ENCODE measurements at places on chromosomes 2 and 18.

DNA sequence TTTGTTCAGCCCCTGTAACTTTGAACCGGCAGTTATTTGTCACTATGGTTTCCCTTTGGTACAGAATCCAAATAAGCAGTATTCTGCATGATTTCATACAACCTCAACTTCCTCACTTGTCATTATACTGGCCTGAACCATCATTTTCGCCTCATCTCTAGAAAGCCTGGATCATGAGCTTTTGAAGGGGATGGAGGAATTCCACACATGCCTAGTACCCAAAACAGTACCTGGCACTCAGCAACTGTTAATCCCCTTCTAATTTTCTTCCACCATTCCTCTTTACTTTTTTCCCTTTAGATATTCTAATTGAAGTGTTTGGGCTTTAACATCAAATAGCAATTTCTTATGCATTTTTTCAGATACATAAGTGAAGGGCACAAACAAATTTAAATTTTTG is 1574.4 kb upstream of the NXPH2 start:
- DNase-seq: no peak

DNA sequence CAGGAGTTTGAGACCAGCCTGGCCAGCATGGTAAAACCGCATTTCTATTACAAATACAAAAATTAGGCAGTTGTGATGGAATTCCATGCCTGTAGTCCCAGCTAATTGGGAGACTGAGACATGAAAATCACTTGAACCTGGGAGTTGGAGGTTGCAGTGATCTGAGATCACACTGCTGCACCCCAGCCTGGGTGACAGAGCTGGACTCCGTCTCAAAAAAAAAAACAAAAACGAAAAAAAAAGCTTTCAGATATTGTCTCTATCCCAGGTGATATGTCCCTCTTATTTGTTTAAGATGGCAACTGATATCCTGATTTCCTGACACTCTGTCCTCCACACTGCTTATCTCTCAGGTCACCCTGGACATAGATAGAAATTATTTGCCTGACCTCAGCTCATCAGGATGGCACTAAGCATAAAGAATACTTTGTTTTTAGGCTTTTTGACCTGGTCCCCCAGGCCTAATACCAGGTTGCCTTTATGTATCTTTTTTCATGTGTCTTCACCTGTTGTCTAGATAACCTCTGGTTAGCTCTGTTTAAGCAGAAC is 295.2 kb upstream of the KCNJ3 start:
- DNase-seq: no peak

GRCh38 chr2:202238234-202239197 is at the start of gene SUMO1:
Gene SUMO1, minus strand, starts transcription at chr2:202238597. Its CDS starts 146 bp downstream, at chr2:202238451.
- DNase-seq: peak; percentile 91

- peak; percentile 25 for DNase-seq
Observed at GRCh38 chr2:180647221-180647620, 333.2 kb upstream of the UBE2E3 start.

- DNase-seq: no peak
Observed at GRCh38 chr2:205045706-205046105, 500.4 kb downstream of the PARD3B start.

DNA sequence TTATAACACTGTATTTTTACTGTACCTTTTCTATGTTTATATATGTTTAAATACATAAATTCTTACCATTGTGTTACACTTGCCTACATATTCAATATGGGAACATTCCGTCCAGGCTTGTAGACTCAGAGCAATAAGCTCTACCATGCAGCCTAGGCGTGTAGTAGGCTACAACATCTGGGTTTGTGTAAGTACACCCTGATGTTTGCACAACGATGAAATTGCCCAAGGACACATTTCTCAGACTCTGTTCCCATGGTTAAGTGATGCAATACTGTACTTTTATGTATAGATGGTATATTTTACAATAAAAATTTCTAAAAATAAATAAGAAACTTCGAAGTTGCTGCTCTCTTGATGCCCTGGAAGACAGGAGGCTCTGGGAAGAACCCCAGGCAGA is 38.4 kb downstream of the YPEL5 start:
- DNase-seq: no peak

GRCh38 chr2:58574873-58575272 is 333.7 kb upstream of the FANCL start:
- peak; percentile 17 for DNase-seq

DNA sequence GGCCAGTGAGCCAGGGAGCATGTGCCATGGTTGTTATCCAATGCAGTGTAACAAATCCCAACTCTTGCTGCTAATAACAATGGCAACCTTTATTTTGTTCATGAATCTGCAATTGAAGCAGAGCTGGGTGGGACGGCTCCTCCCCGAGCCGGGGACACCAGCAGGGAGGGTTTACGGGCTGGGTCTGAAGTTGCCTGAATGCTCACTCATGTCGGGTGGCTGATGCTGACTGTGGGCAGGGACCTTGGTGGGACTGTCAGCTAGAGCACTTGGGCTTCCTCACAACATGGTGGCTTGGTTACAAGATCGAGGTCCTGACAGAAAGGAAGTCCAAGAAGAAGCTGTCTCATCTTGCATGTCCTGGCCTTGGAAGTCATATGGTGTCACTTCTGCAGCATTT is 264.5 kb downstream of the NDUFA10 start:
- DNase-seq: no peak

DNA sequence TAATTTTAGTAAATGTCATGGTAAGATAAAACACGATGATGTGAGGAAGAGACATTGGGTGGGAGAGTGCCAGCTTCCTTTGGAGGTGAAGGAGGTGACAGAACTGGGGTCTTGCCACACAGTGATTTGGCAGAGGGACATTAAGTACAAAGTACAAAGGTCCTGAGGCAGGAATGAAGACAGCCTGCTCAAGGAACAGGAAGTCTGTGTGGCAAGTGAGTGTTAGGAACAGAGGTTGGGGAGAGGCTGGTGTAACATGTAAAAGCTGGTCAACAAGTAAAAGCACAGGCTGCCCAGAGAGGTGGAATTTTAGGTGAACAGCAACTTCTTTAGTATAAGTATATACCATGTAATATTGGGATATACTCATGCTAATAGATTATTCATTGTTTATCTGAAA is 73.1 kb downstream of the INPP5D start:
- no peak for DNase-seq

DNA sequence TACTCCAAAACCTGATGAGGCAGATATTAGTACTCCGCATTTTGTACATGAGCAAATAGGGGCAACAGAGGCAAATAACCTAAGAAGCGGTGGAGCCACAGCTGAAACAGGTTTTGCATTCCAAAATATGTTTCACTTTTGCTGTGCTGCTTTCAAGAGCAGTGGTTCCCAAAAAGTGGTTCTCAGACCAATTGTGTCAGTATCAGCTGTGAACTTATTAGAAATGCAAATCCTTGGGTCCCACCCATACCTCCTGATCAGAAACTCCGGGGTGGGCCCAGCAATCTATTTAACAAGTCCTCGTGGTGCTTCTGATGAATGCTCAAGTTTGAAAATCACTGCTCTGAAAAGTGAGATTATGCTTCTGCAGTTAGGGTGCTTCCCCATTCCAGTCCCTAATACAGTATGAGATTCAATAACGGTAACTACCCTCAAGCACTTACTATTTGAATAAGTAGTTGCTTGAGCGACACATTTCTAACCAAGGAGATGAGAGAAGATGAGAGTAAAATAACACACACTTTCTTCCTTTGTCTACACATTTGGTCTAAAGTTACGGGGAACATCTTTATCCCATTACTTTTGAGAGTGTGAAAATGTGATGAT is 17.8 kb upstream of the TCF4 start:
- DNase-seq: no peak

DNA sequence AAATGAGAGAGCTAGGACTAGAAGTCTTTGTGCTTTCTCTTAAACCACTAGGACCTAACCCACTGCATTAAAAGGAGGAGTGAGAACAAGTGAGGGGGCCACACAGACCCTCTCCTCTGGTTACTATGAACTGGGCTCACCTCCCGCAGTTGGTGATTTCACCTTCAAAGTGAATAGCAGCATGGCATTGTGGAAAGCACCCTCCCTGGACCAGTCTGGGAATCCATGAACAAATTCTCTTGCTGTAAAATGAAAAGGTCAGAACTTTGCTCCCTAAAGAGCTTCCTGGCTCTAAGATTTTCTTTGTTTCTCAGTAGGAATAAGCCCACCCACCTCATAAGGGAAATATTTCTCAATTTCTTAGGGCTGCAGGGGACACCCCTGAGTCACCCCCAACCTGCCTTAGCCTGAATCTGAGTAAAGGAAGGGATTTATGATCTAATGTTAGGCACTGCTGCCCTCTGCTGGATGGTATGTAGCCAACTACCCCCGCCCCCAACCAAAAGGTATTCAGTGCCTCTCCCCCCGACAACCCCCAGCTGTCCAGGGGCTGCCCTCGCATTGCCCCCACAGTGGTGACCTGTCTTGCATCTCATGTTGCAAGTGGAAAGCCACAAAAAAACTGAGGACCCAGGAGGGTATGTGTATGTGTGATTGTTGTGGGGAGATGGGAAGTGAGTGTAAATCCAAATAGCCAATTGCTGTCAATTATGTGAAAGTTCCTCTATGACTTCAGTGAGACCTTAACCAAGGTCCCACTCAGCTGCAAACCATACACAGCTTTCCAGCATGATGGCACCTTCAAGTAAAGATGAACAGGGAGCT is 230.9 kb upstream of the SLC14A2 start:
- DNase-seq: peak; percentile 61

DNA sequence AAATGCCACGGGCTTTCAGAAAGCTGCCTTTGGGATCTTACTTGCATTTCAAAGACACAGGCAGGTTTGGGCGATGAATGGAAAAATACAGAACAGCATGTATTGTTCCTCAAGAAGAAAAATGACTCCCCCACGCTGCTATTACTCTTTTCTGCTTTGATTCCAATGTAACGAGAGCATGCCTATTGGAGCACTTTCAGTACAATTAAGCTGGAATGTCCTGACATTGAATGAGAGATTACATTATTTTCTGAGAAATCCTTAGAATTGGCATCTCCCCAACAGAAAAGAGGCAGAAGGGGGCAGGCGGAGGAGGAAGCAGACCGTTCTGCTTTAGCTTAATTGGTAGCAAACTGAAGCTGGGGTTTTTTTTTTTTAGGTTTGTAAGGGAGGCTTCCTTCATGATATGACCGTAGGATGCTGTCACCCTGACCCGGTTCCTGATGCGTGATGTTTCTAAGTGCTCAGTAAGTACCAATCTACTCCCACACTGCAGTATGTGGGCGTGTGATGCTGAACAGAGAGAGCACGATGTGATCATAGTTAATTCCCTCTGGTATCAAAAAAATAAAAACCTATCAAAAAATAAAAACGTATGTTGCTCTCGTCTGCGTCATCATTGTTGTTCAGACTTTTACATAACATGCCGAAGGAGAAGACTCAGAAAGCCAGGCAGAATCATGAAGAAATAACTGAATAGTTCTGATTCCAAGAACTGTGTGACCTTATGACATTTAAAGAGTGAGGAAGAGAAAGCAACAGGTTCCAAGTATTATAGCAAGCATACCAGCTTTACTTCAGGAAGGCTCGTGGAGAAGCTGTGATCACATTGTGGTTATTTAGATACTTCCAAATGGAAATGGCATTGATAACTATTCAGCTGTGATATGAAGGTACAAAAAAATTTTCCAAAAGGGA is 40.5 kb downstream of the LONRF2 start:
- peak; percentile 47 for DNase-seq

GRCh38 chr2:230234122-230234722 is 8.7 kb downstream of the SP140 start:
- DNase-seq: no peak

GRCh38 chr18:23701017-23701416 is 11.8 kb downstream of the LAMA3 start:
- no peak for DNase-seq

DNA sequence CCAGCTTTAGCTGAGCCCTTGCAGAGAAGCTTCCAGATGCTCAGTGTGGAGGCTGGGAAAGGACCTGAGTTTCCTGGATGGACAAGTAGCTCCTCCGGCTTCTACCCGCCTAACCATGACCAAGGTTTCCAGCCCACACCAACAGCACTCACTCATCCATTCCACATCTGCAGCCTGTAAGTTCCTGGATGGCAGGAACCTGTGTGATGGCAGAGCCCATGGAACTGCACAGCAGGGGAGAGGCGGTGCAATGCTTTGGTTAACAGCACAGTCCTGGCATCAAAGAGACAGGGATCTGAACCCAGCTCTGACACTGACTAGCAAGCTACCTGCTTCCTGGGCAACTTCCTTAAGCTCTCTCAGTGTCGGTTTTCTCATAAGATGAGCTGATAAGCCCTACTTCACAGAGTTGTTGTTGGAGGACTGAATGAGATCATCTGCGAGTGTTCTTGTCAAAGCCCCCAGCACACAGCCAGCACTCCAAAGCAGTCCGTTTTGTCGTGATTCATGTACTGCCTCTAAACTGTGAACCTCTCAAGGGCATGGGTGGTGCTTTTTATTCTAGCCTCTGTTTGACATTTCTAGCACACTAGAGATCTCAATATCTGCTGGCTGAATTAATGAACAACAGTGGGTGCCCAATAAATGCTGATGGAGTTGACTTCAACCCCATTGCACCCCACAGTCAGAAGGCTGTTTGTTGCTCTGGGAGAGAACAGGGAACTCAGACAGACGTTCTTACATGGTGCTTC is 41.6 kb upstream of the OTOF start:
- DNase-seq: no peak

DNA sequence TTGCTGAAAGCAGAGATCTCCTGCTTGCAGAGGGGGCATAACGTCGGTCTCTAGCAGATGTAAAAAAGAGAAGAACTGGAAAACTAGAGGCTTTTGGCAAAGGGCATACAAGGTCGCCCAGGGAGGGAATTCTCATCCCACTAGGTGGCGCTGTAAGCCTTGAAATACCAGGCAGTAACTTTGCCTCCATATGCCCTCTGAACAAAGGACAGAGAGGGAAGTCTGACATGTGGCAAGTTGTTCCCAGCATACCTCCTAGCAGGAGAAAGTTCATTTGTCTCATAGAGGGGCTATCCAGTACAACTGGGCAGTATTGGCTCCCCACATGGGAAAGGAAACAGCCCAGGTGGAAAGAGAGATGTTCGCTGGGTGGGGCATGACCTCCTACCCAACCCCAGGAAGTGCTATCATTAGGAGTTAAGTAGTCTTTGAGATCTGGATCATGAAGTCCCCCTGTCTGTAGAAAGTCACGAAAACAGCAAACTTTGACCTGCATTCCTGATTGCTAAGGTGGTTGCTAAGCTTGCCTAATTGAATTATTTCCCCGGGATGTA is 39.9 kb downstream of the STK17B start:
- DNase-seq: no peak

DNA sequence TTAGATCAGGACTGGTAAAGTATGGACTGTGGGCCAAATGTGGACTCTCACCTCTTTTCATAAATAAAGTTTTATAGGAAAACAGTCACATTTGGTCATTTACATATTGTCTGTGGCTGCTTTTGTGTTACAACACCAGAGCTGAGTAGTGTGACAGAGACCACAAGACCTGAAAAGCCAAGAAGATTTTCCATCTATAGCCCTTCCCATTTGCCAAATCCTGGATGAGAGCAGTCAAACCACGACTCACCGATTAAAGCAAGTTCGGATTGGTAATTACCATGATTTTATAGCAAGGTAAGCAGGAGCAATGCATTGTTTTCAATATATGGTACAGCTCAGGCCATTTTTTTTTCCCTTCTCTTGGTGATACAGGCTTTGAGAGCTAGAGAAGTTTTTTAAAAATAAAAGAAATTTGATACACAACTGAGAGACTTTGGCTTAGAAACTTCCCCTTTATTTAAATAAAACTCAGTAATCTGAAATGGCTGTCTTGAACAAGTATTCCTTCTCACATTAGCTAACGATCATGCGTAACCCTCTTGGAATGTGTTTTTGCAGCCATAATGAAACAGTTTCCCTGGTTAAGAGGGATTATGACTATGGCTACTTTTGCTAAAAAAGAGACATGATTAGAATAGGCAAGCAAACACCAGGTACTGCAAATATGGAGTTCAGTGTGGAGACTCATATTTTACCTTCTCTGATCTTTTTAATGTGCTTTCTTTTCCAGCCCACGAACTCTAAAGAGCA is 9.5 kb upstream of the MALL start:
- peak; percentile 66 for DNase-seq

- no peak for DNase-seq
Observed at GRCh38 chr2:55804535-55804934, 110.9 kb upstream of the PNPT1 start.
